CD4-positive, alpha-beta memory T cell (primary cell): ENCODE measurements at places on chromosomes 16 and 17. TPM values are rescaled to one million over a fixed set of nuclear protein-coding genes. Genes with fewer than 3 reads are reported as not detected.

The TPPP3 gene
- not detected for total RNA-seq

The FUS gene
- total RNA-seq: 536 TPM

The SEZ6L2 gene
- 0.70 TPM for total RNA-seq

The FA2H gene
- not detected for total RNA-seq

The SLFN5 gene
- total RNA-seq: 188 TPM
